NCI-H187 (cell line): ENCODE measurements at places on chromosomes 3 and 15.

DNA sequence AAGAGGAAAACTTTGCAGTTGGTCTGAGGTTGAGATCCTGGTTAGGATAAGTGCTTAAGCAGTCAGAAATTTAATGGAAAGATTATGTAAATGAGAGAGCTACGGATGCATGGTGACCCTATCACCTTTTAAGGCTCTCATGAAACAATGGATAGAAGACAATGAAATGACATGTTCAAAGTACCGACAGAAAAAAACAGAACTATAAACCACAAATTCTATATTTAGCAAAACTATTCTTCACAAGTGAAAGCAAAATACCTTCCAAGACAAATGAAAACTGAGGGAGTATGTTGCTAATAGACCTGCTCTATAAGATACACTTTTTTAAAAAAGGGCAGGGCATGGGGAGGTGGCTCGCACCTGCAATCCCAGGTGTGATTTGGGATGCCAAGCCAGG is 32.2 kb downstream of the DNAAF4 start:
- DNase-seq: no peak

DNA sequence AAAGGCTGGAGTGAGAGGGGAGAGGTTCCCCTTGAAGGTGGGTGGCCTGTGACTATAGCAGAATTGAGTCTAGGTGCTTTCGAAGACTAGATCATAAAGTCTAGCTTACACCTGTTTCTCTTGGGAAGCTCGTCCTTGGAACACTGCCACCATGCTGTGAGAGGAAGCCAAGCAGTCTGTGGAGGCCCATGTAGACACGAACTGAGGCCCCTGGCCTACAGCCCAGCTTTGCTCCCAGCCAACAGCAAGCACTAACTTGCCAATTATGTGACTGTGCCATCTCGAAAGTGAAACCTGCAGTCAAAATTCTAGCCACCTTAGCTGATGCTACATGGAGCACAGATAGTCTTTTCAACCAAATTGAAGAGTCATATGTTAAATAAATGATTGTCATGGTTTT is 190.5 kb upstream of the NECTIN3 start:
- no peak for DNase-seq

GRCh38 chr3:6781092-6781491 is 79.8 kb upstream of the GRM7 start:
- DNase-seq: no peak

DNA sequence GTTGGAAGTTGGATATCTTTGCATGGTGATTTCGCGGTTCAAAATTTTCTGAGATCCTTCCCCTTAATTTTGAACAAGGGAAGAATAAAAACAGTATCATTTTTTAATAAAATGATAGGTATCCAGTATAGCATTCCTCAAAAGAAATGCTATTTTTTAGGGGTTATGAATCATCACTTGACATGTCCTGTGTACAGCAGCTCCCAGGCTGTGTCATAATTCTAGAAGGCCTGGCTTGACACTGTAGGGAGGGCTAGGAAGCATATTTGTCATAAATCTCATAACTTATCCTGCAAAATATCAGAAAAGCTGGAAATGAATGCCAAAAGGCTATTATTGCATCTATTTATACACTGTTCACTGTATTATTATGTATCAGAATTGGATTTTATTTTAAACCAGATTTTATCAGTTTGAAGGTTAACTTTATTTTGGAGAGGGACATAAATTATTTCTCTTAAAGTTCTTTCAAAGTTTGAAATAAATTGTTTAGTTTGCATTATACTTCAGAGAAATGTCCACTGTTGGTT is 539.1 kb upstream of the ROBO2 start:
- DNase-seq: no peak

DNA sequence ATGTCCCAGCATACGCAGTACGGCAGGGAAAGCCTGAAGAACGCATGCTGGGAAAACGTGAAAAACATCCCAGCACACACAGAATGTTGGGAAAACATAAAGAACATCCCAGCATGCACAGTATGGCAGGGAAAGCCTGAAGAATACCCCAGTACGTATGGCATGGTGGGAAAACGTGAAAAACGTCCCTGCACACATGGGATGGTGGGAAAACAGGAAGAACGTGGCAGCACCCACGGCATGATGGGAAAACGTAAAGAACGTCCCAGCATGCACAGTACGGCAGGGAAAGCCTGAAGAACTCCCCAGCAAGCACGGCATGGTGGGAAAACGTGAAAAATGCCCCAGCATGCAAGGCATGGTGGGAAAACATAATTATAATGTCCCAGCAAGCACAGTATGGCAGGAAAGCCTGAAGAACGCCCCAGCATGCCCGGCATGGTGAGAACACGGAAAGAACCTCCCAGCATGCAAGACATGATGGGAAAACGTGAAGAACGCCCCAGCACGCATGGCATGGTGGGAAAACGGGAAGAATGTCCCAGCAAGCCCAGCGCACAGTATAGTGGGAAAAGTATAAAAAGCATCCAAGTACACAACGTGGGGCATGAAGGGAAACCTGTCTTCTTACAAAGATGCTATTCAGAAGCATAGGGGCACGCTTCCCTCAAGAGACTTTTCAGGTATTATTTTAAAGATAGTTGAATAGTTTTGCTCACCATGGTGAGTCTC is 128.3 kb downstream of the OCA2 start:
- no peak for DNase-seq

DNA sequence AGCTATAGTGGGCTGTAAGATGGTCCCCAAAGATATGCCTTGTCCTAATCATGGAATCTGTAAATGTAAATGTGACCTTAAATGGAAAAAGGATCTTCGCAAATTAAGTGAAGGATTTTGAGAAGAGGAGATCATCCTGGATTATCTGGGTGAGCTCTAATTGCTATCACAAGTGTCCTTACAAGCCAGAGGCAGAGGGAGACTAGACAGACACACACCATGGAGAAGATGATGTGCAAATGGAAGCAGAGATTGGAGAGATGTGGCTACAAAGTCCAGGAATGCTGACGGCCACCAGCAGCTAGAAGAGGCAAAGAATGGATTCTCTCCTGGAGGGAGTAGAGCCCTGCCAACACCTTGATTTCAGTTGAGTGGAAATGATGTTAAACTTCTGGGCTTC is 102.3 kb upstream of the PROK2 start:
- no peak for DNase-seq

DNA sequence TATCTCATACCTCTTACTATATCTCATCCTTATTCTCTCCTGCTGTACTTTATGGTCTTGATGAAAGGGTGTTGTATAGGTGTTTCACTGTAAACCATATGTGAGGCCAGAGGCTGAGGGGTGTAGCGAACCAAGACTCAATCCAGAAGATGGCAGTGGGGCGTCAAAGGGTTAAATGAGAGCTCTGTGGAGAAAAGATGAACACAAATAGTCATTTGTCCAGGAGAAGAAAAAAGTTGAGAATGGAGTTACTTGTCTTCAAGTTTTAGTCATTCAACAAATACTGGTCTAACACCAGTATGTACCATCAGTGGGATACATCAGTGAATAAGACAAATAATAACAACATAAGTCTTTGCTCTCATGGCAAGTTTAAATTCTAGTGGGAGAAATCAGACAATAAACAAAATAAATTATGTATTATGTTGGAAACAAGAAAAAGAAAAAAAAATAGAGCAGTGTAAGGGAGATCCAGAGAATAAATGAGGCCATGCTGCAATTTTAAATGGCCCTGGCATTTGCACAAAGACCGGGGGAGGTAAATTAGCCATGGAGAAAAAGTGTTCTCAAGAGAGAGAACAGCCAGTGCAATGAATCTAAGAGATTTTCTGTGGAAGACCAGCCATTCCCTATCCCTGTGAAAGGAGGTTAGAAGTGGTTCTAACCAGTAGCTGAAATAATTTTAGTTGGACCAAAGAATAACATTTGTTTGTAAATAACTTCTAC is 77.0 kb upstream of the UMPS start:
- no peak for DNase-seq

- DNase-seq: no peak
Measured at GRCh38 chr3:73580343-73580742, 44.4 kb downstream of the PDZRN3 start.

DNA sequence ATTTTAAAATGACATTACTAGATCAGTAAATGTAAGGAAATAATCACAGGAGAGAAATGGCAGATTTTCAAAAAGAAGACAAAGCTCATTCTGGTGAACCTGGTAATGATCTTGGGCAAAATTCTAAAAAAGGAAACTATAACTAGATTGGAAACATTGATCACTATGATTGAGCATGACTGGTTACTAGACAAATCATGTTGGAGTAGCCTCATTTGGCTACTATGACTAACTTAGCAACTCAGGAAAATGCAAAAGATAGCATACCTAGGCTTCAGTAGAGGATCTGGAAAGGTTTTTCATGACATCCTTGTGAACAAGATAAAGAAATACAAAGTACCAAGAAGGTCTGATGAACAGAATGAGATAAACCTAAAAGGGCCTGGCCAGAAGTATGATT is 7.6 kb upstream of the TMF1 start:
- DNase-seq: no peak

- no peak for DNase-seq
Measured at GRCh38 chr3:78322780-78323179, 1282.9 kb downstream of the ROBO2 start.

DNA sequence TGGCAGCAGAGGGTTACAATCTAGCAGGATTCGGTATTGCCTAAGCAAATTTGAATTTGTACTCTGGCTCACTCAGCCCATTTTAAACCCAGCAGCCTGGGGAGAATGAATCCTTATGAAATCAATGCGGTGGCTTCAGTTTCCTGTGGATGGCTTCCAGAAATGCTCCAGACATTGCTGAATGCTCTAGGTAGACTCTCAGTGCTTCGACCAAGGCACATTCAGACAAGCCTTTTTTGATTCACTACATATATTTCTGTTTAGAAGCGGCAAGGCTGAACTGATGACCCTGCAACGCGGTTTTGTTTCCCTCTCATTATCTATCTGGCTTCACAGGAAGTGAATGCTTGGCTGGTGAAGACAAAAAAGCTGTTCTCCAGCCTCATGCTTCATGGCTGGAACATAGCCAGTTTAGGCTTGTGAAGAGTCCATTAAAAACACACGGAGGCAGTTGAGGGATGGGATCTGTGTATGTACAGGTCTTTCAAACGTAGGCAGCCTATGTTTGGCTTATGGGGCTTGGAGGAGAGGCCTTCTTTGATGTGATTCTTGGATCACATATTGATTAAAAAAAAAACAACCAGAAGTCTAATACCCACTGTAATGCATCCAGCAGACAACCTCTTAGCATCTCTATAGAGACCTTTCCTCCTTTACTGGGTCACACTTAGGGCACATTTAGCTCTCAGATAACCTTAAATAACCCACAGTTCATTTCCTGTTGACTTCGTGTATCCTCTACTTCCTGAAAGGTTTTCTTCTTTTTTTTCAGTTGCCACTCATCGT is 400.2 kb upstream of the TBL1XR1 start:
- DNase-seq: peak; percentile 64

DNA sequence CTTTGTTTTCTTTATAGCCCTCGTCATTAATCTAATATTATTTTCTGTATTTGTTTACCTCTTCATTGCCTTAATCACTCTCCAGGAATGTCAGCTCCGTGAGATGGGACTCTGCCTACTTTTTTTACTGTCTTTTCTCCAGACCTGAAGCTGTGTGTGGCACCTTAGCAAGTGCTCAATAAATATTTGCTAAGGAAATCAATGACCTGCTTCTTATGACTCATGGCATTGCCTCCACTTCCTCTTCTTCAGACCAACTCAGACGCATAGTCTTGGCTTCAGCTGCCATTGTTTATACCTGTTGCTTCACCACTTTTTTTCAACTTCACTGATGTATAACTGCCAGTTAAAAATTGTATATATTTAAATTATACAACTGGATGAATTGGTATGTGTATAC is 218.5 kb upstream of the CMC1 start:
- DNase-seq: no peak

DNA sequence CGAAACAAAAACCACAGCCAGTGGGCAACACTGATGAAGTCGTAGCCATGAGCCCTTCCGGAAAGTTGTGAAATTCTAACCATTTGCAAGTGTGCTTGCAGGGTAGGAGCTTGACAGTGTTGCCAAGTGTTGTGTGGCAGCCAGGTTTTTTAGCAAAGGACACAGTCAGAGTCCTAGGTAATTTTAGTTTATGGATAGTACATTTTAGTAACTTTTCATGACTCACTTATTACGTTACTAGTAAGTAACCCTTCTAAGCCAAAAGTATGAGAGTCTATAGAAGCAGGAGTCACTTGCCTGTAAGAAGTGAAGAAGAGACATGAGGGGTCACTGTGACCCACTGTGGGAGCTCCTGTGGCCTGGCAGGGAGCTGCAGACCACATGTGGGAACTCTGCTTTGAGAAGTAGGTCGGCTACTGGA is 54.8 kb upstream of the ADPGK start:
- no peak for DNase-seq

GRCh38 chr15:57436166-57436565 is 59.9 kb downstream of the CGNL1 start:
- DNase-seq: no peak

DNA sequence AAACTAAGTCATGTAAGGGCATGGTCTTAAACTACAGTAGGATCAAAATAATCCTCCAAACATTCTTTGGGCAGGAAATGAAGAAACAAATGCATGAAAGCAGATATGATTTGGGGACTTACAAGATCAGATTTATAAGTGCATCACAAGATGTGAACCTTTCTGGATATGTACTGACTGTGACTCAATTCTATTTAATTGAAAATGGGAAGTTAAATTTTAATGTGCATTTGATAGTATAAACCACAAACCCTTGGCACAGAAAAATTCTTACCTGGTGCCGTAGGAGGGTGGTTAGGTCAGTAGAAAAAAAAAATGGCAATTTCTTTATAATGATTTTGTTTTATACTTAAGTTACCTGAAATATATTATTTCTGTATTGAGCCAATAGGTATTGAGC is 262.5 kb upstream of the TGFBR2 start:
- DNase-seq: no peak

- no peak for DNase-seq
Measured at GRCh38 chr3:114445233-114445632, 151.4 kb downstream of the TIGIT start.

DNA sequence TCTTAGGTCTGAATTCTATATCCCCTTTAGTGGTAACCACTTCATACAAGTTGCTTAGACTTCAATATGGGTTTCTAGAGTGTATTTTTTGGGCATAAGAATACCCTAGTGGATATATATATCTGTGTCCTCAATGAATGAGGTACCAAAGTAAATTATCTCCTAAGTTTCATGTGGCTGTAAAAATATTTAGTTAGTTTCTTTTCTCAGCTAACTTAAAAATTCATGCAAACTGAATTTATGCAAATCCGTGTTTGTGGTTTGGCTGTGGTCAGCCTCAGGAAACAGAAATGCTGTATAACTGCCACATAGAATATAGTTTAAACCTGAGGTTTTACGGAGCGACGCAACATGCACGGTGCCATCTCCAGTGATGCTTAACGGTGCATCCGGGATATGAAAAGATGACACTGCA is 80.3 kb downstream of the PEX5L start:
- DNase-seq: no peak

DNA sequence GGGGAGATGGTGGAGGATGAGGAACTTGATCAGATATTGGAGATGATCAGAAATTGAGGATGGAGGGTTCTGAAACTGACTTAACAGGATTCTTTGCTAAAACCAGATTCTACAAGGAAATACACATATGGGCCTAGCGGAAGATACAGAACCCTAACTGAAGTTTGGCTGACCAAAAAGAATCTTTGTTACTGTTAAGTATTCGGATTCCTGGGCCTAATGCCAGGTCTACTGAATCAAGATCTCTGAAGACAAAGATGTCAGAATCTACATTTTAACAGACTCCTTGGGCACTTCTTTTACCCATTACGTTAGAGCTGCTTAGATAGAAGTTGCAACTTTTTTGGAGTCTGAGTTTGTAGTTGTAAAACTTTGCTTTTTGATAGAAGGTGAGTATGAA is 137.7 kb downstream of the FNDC3B start:
- no peak for DNase-seq

- DNase-seq: no peak
Measured at GRCh38 chr3:122350814-122351418, 25.9 kb downstream of the CSTA start.
